ENCODE measurements at places on chromosomes 3 and 15. TPM values are rescaled to one million over a fixed set of nuclear protein-coding genes. Genes with fewer than 3 reads are reported as not detected.

Gene ESYT3
- total RNA-seq, result not detected

Gene TOPAZ1
- total RNA-seq, result not detected

Gene DNASE1L3
- 1.6 TPM for total RNA-seq

Gene CPN2
- not detected for total RNA-seq

Gene NEIL1
- 149 TPM for total RNA-seq

Gene RARB
- not detected for total RNA-seq

Gene RPUSD3
- total RNA-seq, result 43.5 TPM

Gene FILIP1L
- total RNA-seq, result 19.1 TPM

GRCh38 chr3:186189492-186189891, 80.6 kb upstream of the ETV5 start:
- no peak for DNase-seq
- no peak overlapping the region for H3K27ac ChIP-seq
- H3K4me1 ChIP-seq, result peaks cover 16% of the 10 kb centered on the region
- H3K36me3 ChIP-seq, result no peaks in the 10 kb centered on the region
- peaks cover 10% of the 10 kb centered on the region for H3K27me3 ChIP-seq
- H3K4me3 ChIP-seq, result no peak overlapping the region

GRCh38 chr15:95451938-95452337, 878.6 kb upstream of the NR2F2 start:
- peaks cover 44% of the 10 kb centered on the region for H3K4me1 ChIP-seq
- no peak overlapping the region for H3K27ac ChIP-seq
- H3K4me3 ChIP-seq, result no peak overlapping the region
- DNase-seq, result no peak
- no peaks in the 10 kb centered on the region for H3K27me3 ChIP-seq

DNA sequence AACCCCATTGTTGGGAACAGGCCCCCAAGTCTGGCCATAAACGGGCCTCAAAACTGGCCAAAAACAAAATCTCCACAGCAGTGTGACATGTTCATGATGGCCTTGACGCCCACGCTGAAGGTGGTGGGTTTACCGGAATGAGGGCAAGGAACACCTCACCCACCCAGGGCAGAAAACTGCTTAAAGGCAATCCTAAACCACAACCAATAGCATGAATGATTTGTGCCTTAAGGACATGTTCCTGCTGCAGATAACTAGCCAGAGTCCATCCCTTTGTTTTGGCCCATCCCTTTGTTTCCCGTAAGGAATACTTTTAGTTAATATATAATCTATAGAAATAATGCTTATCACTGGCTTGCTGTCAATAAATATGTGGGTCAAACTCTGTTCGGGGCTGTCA, 47.7 kb downstream of the KLHDC8B start:
- no peak overlapping the region for H3K27ac ChIP-seq
- H3K36me3 ChIP-seq, result no peaks in the 10 kb centered on the region
- no peak for DNase-seq
- peak overlapping the region; percentile 1 for H3K4me3 ChIP-seq

DNA sequence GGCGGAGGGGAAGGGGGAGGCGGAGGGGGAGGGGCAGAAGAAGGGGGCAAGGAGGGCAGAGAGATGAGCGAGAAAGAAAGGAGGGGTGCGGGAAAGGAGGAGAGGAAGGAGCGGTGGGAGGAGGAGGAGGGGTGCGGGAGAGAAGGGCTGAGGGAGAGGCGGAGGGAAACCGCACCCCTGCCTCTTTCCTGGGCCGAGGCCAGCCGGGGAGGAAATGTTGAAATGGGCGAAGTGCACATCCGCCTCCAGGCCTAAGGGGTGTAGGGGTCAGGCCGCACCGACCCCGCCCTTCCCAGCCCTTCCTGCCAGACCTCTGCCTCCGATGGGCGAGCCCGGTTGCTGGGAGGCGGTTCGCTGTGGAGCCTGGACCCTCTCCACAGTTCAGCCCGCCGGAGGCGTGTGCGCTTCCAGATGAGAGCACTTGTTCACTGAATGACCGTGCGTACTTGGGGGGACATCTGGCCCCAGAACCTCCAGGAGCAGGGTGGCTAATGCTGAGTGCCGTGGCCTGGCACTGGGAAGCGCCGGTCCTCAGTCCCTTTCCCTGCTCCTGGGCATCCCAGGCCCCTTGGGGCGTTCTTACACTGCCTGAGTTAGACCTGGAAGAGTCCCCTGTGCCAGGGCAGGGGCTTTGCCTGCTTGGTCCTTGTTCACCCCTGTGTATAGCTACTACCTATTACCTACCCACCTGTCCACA, 110.3 kb upstream of the KLF13 start:
- peak overlapping the region; percentile 53 for H3K4me3 ChIP-seq
- peak; percentile 24 for DNase-seq
- H3K27ac ChIP-seq, result no peak overlapping the region
- H3K27me3 ChIP-seq, result peaks cover 3% of the 10 kb centered on the region
- H3K4me1 ChIP-seq, result no peaks in the 10 kb centered on the region

DNA sequence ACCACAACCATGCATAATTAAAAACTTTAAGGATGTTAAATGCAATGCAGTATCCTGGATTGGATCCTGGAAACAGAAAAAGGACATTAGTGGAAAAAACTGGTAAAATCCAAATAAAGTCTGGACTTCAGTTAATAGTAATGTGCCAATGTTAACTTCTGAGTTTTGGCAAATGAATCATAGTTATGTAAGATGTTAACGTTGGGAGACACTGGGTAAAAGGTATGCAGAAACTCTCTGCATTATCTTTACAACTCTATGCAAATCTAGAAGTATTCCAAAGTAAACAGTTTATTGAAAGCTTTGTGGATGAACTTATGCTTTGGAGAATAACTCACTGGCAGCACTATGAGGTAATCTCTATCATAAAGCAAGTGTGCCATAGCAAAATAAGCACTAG, 357.4 kb downstream of the RORA start:
- no peak overlapping the region for H3K27ac ChIP-seq
- H3K27me3 ChIP-seq, result peaks cover 1% of the 10 kb centered on the region
- DNase-seq, result no peak

GRCh38 chr3:153429821-153430220, 267.8 kb downstream of the RAP2B start:
- DNase-seq, result no peak
- no peak overlapping the region for H3K4me3 ChIP-seq
- H3K4me1 ChIP-seq, result no peaks in the 10 kb centered on the region
- no peak overlapping the region for H3K27ac ChIP-seq
- H3K27me3 ChIP-seq, result no peaks in the 10 kb centered on the region

GRCh38 chr3:151075869-151076562, 9.4 kb upstream of the MED12L start:
- H3K27me3 ChIP-seq, result no peaks in the 10 kb centered on the region
- H3K4me1 ChIP-seq, result no peaks in the 10 kb centered on the region
- DNase-seq, result no peak
- no peak overlapping the region for H3K4me3 ChIP-seq
- no peaks in the 10 kb centered on the region for H3K36me3 ChIP-seq

GRCh38 chr3:54957711-54958110, 29.9 kb upstream of the LRTM1 start:
- no peak for DNase-seq
- H3K4me1 ChIP-seq, result peaks cover 21% of the 10 kb centered on the region
- no peaks in the 10 kb centered on the region for H3K27me3 ChIP-seq

DNA sequence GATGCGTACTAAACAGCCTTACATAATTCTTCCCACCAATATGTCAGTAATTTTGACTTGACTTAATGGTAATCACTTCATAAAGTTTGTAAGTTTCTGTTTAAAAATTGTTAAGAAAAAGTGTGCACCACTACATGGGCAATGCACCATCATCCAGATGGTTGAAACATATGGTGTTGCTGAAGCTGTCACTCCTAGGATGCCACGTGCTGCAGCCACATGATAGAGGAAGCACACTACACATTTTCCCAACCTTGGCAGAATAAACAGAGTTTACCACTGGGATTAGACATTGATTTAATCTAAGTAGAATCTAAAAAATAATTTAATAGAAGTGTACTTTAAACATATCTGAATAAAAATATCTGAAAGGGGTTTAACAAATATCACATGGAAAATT, 1209.9 kb downstream of the NSUN3 start:
- H3K4me1 ChIP-seq, result no peaks in the 10 kb centered on the region
- no peak for DNase-seq
- no peaks in the 10 kb centered on the region for H3K36me3 ChIP-seq
- no peak overlapping the region for H3K4me3 ChIP-seq
- no peaks in the 10 kb centered on the region for H3K27me3 ChIP-seq
- no peak overlapping the region for H3K27ac ChIP-seq

DNA sequence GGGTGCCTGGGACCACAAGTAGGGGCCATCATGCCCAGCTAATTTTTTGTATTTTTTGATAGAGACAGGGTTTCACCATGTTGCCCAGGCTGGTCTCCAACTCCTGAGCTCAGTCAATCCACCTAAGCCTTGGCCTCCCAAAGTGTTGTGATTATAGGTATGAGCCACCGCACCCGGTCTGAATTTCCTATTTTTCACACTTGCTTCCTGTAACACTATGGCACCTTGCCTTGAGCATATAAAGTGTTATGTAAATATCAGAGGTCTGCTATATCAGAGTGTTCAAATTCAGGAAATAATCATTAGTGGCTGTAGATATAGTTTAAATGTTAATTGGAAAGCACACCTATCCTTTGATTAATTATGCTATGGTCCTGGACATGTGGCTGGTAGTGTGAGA, 165.2 kb downstream of the KCNAB1 start:
- no peak for DNase-seq
- peaks cover 7% of the 10 kb centered on the region for H3K4me1 ChIP-seq
- H3K36me3 ChIP-seq, result no peaks in the 10 kb centered on the region
- no peak overlapping the region for H3K4me3 ChIP-seq
- H3K27ac ChIP-seq, result no peak overlapping the region

DNA sequence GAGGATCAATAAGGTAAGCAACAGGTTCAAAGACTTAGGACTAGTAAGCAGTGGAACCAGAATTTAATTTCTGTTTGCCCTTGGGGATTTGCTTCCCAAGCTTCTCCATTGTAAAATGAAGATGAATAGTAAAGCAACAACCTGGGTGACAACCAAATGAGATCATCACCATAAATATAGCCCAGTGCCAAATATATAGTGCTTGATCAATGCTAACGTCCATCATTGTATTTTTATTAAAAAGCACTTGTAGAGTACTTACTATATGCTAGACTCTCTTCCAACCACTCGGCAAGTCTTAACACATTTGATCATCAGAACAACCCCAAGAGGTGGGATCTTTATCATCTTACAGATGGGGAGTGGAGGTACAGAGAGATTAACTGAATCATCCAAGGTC, 51.5 kb upstream of the NMNAT3 start:
- H3K4me1 ChIP-seq, result no peaks in the 10 kb centered on the region
- no peak overlapping the region for H3K27ac ChIP-seq
- no peak for DNase-seq
- no peak overlapping the region for H3K4me3 ChIP-seq
- H3K27me3 ChIP-seq, result no peaks in the 10 kb centered on the region

DNA sequence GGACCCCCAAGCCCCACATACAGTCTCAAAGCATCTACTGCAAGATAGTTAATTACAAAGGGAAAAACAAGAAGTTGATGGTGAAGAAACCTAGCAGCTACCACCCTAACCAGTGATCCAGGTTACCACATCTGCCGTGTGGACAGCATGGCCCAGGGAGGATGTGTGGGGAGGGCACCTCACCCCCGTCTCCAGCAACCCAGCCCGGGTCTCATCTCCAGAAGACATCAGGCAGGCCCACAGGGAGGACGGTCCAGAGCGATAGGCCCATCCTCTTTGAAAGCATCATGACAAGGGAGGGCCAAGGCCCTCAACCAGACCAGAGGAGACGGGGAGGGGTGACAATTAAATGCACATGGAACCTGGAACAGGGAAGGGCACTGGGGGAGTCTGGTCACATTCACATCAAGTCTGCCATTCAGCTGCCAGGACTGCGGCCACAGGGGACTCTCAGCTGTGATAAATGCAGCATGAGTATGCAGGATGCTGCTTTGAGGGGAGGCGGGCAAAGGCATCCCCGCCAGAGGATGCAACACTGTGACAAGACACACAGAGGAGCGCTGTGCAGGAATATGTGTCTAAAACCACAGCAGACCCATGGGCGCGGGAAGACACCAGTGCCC, 18.8 kb downstream of the ZXDC start:
- H3K4me1 ChIP-seq, result peaks cover 16% of the 10 kb centered on the region
- H3K27me3 ChIP-seq, result no peaks in the 10 kb centered on the region
- DNase-seq, result no peak
- H3K36me3 ChIP-seq, result peaks cover 11% of the 10 kb centered on the region
- no peak overlapping the region for H3K27ac ChIP-seq

DNA sequence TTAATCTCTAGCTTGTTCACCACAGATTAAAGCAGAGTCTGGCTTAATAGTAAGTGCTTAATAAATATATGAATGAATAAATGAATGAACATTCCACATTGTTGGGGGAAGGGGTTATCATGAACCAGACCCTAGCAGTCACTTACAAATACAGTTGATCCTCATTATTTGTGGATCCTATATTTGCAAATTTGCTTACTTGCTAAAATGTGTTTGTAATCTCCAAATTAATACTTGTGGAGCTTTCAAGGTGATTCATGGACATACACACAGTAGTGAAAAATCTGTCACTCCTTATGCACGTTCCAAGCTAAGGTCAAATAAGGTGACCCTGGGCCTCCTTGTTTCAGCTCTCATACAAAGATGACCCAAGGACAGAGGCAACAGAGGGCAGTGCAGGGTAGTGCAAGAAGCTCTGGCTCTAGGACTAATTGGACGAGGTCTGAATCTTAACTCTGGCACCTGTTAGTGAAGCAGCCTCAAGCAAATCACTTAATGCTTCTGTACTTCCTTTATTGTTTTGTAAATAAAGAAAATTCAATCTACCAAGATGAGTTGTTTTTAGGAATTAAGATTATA, 112.8 kb upstream of the C2CD4B start:
- no peak overlapping the region for H3K4me3 ChIP-seq
- H3K4me1 ChIP-seq, result no peaks in the 10 kb centered on the region
- H3K27me3 ChIP-seq, result no peaks in the 10 kb centered on the region
- no peaks in the 10 kb centered on the region for H3K36me3 ChIP-seq
- no peak for DNase-seq

- H3K36me3 ChIP-seq, result no peaks in the 10 kb centered on the region
- DNase-seq, result peak; percentile 6
- H3K27me3 ChIP-seq, result no peaks in the 10 kb centered on the region
- H3K4me3 ChIP-seq, result no peak overlapping the region
- H3K27ac ChIP-seq, result peak overlapping the region; percentile 78
Measured at GRCh38 chr3:190038050-190038933, 82.4 kb downstream of the P3H2 start.

DNA sequence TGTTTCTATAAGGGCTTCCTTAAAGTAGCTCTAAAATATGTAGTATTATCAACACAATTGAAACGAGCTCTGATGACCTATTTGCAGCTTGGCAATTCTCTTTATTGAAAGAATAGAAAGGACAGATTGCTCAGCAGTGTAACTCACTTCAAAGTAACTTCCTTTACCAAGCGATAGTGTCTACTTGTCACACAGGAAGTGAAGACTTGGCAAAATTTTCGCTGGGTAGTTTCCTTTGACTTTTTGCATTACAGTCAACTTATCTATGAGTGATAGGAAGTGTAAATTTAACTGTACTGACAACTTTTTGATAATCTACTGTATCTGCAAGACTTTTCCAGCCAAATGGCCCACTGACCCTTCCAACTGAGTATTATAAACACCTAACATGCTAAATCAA, 22.8 kb downstream of the SLC9A9 start:
- DNase-seq, result no peak
- H3K27me3 ChIP-seq, result peaks cover 6% of the 10 kb centered on the region

GRCh38 chr3:192133271-192133670, 594.1 kb downstream of the FGF12 start:
- no peak overlapping the region for H3K4me3 ChIP-seq
- H3K27me3 ChIP-seq, result no peaks in the 10 kb centered on the region
- no peak overlapping the region for H3K27ac ChIP-seq
- DNase-seq, result no peak
- no peaks in the 10 kb centered on the region for H3K4me1 ChIP-seq
- H3K36me3 ChIP-seq, result no peaks in the 10 kb centered on the region

All from endothelial cell (in vitro differentiated cells).